Stromal cell of bone marrow (primary cell): ENCODE measurements at places on chromosomes 13 and 19.

GRCh38 chr19:43395561-43395960 is 19.1 kb upstream of the TEX101 start:
- DNase-seq: no peak

DNA sequence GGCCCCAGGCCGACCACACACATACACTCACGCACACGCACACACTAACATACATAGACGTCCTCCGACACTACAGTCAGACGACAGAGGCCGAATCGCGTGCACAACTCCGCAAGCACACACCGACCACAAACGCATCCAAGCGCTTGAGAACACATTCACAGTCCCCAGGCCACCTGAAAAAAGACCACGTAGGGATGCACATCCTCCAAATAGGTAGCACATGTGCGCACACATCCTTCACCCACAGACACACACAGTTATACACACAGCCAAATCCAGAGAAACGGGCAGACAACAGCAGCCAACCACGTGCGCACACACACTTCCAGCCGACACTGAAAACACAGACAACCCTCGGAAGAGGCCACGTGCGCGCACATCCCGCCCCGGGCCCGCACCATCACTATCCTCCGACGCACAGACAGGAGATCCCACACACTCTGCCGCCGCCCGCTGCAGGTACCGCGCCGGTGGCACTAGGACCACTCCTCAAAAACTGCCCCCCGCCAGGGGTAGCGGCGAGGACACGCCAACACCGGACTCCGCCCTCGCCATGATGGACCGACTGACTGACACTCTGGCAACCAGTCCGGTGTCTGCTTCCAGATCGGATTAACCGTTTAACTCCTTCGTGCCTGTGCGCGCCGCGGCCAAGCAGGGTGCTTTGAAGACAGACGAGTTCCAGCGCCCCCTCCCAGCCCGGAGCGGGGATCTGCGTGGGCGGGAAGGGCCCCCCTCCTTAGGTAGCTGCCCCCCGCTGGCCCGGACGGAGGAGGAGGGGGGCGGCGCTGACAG is 493 bp upstream of the PDE4A start:
- DNase-seq: no peak

- DNase-seq: no peak
These were observed 75.2 kb upstream of the MRI1 start for GRCh38 chr19:13689085-13689484.

GRCh38 chr19:35429698-35430408 is 18.2 kb upstream of the FFAR2 start:
- no peak for DNase-seq

DNA sequence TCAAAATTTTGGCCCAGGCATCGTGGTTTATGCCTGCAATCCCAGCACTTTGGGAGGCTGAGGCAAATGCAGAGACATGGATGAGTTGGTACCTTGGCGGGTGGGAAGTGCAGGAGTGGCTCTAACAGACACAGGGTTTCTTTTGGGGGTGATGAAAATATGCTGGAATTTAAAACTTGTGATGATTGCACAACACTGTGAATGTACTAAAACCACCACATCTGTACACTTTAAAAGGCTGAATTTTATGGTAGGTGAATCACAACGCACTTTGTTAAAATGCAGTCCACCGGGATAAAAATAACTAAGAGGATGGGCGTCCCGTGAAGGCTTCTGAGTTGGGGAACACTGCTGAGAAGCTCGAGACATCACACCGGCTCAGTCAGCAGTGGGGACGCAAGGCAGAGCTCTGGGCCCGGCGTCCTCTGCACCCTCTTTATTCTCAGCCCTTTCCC is 47.1 kb downstream of the MLLT1 start:
- DNase-seq: peak; percentile 60

GRCh38 chr13:110305949-110306339 is 1.0 kb downstream of the COL4A1 start:
- DNase-seq: no peak

- peak; percentile 86 for DNase-seq
These were observed 48.9 kb downstream of the KLF2 start for GRCh38 chr19:16373532-16373931.

DNA sequence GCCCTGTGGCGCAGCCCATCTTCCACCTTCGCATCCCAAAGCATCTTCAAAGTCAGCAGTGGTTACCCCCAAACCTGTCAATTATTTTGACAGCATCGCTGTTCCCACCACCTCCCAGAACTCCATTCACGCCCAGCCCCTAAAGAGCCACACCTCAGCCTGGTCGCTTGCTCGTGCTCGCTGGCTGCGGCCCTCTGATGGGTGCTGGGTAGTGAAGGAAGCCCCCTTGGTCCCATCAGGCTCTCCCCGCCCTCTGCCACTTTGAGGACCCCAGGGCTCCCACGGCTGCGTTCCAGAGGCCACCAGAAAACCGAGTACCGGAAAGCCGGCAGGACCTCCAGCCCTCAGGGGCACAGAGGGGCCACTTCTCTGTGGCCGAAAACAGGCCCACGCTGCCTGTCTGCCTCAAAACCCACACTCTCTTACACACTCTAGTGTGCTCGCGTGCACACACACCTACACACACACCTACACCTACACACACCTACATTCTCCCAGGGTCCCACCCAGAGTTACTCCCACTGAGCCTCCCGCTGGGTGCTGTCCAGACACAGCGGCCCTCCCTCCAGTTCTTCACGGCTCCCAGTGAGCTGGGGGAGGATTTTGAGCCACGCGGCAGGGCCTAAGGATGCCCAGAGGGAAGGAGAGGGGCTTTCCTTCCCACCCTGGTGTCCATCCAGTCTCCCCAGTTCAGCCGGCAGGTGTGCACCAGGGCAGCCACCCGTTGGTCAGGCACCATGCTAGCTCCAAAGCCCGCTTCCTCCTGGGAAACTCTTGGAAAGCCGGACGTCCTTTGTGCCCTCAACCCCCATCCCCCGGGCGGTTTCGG is 1.9 kb downstream of the VSTM2B start:
- DNase-seq: no peak

DNA sequence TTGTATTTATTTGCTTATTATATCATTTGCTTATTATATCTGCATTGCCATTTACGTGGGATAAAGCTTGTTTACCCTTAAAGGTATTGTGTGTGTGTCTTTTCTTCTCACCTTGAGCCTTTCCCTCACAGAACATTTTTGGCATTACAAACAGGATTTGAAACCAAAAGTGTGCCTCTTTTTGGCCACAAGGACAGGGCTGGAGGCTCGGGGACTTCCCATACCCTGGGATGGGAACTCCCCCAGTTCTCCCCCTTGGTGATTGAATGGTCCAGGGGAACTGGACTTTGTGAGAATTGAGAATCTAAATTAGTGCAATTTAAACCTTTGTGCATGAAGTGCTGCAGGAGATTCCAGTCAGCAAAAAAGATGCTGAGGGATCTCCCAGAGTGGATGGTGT is 2.4 kb upstream of the ZNF506 start:
- DNase-seq: no peak

- no peak for DNase-seq
These were observed 42.5 kb downstream of the CELF5 start for GRCh38 chr19:3266792-3267514.

GRCh38 chr19:49387936-49388372 is at the start of gene KASH5:
Gene KASH5 (plus strand): TSS chr19:49388249. CDS start chr19:49390884, 2,635 bp downstream.
- DNase-seq: peak; percentile 4

DNA sequence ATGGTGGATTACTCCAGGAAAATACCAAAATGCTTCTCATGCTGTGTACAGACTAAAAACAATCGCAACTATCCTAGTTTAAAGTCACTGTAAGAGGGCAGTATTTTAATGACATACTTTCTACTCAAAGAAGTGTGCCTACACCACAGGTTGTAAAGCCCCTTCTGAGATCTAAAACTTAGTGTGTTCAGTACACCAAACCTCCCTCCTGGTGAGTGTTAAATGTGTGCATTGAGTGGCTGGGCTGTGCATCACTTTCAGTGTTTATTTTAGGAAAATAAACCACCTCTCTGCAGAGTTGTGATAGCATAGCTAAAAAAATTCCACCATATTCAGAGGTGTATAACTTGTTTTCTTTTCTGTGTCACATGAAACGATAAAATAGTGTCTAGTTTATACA is 263.7 kb downstream of the DACH1 start:
- no peak for DNase-seq

DNA sequence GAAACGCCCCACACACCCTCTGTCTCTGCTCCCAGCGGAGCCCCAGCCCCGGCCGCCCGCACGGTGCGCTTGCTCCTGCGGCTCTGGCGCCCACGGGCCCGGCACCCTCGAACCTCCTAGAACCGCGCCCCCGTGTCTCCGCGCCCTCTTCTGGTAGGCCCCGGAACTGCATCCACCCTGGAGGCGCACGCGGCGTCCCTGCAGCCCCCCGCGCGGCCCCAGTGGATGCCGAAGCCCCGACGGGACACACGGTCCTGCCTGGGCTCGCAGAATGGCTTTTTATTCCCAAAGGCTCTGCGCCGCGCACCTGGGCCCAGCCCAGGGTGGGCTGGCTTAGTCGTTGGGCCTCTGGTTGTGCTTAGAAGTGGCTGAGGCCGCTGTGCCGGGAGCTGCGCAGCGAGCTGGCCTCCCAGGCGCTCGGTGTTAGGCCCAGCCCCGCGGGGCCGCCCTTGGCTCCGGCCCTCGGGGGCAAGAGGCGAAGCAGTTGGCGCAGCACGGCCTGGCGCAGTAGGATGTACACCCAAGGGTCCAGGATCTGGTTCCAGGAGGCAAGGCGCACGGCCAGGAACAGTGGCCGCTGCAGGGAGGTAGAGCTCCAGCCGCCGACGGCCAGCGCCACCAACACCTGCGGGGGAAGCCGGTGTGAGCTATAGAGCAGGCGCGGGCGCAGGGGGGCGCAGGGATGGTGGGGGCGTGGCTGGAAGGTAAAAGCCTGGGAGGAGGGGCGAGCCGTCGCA is 2.8 kb downstream of the PTGER1 start:
- peak; percentile 14 for DNase-seq

DNA sequence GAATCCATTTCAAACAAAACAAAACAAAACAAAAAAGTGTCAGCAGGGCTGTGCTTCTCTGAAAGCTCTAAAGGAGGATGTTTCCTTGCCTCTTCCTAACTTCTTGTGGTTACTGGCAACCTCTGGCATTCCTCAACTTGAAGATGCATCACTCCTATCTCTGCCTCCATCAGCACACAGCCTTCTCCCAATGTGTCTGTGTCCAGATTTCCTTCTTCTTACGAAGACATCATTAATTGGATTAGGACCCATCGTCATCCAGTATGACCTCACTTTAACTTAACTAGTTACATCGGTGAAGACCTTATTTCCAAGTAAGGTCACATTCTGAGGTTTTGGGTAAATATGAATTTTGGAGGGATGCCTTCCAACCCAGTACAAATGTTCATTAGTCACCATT is 33.8 kb upstream of the GTF2F2 start:
- DNase-seq: no peak

DNA sequence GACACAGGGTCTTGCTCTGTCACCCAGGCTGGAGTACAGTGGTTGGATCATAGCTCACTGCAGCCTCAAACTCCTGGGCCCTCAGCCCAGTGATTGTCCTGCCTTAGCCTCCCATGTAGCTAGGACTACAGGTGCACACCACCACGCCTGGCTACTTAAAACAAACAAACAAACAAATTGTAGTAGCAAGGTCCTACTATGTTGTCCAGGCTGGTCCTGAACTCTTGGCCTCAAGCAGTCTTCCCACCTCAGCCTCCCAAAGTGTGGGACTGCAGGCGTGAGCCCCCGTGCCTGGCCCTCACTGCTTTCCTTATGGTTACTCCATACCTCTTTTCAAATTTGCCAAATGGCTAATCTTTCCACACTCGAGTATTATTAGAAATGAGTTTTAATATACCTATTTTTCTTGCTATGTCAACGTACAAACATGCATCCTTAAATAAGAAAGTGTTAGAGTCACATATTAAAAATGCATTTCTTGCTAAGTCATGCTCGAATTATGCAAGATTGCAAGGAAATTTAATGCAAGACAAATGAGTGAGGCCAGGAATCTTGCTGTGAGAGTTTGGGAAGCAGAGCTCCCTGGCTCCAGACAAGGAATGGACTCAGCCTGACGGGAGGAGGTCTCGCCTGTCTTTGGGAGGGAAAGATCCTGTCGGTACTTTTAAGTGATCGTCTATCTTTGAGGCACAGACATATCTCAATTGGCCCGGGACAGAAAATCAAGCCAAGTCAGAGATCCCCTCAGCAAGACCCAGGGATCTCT is 39.4 kb downstream of the RFX2 start:
- peak; percentile 67 for DNase-seq

DNA sequence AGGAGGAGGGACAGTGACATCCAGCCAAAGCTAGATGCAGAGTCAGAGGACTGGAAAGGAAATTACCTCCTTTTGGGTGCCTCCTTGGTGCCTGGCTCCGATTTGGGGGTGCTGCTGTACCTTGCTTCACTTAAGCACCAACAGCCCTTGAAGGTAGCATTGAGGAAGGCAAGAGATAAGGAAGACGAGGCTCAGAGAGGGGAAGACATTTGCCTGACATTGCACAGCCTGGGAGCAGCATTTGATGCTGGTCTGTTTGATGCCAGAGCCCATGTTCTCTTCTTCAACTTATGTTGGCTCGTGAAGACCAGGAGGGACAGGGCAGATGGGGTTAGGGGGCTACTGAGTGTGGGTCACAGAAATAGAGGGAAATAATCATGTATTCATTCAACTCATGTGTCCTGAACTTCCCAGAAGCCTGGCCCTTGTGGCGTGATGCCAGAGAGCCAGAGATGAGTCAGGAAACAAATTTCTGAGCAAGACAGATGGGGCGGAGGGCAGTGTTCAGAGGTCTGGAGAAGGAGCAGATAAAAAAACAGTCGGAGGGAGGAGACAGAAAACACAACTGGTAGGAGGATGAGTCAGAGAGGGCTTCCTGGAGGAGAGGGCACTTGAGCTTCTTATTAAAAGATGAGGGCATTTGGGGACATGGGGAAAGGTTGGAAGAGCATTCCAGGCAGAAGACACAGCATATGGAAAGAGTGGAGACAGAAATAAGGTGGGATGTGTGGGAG is 3.0 kb upstream of the C19orf81 start:
- DNase-seq: peak; percentile 24

GRCh38 chr19:58429745-58430144 is 10.2 kb downstream of the ZNF132 start:
- no peak for DNase-seq

- no peak for DNase-seq
These were observed 76.0 kb downstream of the ZDHHC20 start for GRCh38 chr13:21383090-21383489.

GRCh38 chr19:29680447-29680846 is 15.2 kb downstream of the PLEKHF1 start:
- no peak for DNase-seq

GRCh38 chr13:42370229-42370628 is 98.3 kb downstream of the AKAP11 start:
- no peak for DNase-seq

DNA sequence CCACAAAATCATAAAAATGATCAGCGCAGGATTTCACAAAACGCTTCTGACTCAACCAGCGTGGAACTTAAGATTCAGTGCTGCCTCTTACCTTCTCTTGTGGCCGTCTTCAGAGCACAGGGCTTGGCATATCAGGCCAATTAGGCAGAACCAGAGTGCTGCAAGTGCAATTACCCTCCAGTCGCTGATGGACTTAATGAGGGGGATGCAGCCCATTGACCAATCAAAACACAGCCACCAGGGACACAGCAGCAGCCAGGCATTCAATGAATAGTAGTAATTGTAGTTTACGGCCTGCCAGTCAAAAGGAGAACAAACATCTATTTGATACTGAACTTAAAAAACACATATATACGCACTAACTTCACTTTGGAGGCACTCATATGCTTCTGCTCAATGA is 38.2 kb downstream of the TMTC4 start:
- no peak for DNase-seq
